Spinal cord (tissue), 10 donors: ENCODE measurements at places on chromosomes 7 and 10. TPM values are rescaled to one million over a fixed set of nuclear protein-coding genes. Genes with fewer than 3 reads are reported as not detected.

GRCh38 chr10:57362811-57363210 is 904.9 kb downstream of the IPMK start:
- no peak for DNase-seq

DNA sequence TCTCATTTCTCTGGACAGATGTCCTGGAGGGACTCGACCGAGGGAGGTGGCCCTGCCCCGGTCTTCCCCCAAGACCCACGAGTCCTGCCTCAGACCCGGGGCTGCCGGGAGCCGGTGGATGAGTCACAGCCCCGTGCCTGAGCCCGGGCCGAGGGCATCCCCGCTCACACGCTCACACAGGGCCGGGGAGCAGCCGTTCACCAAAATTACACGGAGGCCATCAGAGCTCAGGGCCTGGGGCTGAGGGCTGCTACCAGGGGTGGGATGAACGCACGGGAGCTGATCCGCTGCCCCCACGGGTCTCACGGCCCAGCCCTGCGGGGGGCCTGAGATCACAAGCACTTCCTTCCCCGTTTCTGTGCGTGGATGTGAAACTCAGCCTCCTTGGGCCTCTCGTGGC is 17.5 kb downstream of the FAM20C start:
- DNase-seq, result no peak

GRCh38 chr7:133481676-133482075 is 228.8 kb downstream of the EXOC4 start:
- no peak for DNase-seq

Gene TCERG1L
- total RNA-seq, result 7.1 TPM

- no peak for DNase-seq
These were observed 561.9 kb upstream of the KCND2 start for GRCh38 chr7:119711104-119711503.
